ENCODE measurements at places on chromosomes 7 and 10.
A peak's percentile ranks its signal among the peaks of the same experiment; 100 is the strongest.

DNA sequence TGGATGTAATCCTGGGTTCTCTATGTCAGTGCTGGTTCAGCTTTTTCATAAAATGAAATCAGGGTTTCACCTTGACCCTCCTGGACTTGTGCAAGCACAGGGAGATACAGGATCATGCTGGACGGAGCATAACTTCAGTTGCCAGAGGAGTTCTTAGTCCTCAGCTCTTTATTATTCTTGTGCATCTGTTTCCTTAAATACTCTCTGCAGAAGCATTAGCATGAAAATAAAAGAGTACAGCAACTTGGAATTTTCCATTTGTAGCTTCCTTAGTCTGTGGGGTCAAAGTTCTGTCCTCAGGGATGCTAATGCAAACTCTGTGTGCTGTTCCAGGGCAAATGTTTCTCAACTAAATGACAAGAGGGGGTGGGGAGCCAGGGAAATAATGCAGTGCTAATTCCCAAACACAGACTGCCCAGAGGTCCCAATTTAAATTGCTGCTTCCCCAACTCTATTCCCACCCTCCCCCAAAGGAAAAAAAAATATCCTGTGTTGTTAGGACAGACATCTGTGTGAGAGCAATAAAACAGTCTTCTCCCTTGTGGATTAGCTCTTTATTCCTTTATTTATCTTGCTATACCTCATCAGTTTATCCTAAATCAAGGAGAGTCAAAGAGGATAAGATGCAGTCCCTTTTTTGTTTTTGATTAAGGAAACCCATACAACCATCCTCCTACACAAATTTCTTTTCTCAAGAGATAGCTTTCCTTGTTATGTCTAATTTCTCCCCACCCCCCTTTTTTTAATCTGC is 905.0 kb downstream of the LRMDA start:
- DNase-seq: no peak

GRCh38 chr7:37045681-37046179 is 321.4 kb upstream of the AOAH start:
- DNase-seq: peak; percentile 29

- DNase-seq: no peak
These were observed 35.3 kb upstream of the ZNF92 start for GRCh38 chr7:65338346-65338745.

- no peak for DNase-seq
These were observed 78.0 kb downstream of the CYP51A1 start for GRCh38 chr7:92056286-92056685.
